RWPE1 (cell line): ENCODE measurements at places on chromosomes 2 and 18.

DNA sequence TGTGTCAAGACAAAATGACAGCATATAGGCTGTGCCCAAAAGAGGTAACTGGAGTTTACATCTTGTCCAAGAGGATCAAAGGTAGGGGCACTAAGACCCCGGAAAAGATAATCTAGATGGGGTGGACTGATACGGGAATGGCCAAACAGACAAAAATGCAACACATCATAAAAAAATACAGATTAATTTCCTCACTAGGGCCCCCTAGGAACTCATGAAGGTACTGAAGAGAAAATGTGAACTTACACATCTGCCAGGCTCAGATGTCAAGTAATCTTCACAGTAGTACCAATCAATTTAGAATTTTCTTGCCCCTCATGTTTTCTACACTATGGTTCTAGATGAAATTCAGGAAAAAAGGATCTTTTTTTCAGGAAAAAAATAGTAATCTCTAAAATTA, 115.6 kb upstream of the REG3A start:
- DNase-seq: no peak

DNA sequence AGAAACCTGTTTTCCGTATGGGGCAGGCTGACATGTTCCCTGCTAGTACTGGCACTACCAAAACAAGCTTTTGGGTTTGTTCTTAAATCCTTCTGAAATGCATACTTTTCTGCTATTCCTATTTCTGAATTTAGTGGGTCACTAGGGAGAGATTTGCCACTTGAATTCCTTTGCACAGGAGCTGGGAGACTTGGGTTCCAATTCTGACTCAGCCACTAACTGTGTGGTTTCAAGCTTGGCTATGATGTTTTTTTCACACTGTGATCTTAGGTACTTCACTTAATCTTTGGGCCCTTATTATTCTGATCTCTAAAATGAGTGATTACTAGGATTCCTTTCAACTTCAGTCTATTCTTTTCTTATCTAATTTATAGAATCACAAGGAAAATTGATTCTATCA, 105.5 kb downstream of the BCL11A start:
- DNase-seq: no peak

- DNase-seq: no peak
Measured at GRCh38 chr2:110106642-110107041, 9.0 kb downstream of the MALL start.

DNA sequence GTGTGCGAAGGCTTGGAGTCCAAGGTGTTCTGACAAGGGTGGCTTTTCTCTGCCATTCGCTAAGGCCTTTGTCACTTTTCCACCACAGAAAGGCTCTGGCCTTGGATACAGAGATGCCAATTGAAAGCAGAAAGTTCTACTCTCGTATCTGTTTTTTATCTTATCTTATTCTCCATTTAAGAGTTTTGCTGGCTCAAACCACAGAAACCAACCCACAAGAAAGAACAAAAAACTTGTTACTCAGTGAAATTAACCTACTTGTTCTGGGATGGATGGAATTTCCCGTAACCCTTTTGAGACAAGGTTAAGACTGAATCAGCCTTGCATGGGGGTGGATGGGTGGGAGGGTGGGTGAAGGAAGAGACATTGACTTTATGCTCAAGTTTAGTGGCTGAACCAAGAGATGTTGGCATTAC, 221.7 kb downstream of the CDH20 start:
- no peak for DNase-seq

DNA sequence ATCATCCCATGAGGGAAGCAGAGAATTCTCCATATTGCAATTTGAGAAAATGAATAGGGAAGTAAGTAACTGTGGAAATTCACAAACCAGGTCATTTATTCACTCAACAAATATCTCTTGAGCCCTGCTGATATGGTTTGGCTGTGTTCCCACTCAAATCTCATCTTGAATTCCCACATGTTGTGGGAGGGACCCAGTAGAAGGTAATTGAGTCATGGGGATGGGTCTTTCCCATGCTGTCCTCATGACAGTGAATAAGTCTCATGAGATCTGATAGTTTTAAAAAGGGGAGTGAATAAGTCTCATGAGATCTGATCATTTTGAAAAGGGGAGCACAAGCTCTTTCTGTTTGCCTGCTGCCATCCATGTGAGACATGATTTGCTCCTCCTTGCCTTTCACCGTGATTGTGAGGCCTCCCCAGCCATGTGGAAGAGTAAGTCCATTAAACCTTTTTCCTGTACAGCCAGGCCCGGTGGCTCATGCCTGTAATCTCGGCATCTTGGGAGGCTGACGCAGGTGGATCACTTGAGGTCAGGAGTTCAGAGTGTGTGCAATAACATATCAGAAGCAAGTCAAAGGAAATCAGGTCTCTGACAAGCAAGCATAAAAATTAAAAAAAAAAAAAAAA, 193.2 kb downstream of the NDUFA10 start:
- DNase-seq: no peak

DNA sequence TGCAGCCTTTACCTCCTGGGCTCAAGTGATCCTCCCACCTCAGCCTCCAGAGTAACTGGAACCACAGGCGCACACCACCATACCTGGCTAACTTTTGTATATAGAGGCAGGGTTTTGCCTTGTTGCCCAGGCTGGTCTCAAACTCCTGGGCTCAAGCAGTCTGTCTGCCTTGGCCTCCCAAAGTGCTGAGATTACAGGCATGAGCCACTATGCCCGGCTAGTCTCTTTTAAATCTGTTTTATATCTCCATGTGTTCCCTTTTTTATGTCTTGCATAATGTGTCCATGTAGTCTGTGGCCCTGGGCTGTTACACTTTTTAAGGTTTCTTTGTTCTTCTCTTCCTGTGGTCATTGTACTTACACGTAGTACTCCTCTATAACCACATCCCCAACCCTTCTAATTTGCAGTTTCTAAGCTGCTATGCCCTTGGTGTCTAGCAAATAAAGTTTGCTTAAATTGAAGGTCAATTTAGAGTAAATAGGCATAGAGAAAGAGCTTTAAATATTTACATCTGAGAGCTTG, 168.2 kb downstream of the MCFD2 start:
- DNase-seq: no peak

DNA sequence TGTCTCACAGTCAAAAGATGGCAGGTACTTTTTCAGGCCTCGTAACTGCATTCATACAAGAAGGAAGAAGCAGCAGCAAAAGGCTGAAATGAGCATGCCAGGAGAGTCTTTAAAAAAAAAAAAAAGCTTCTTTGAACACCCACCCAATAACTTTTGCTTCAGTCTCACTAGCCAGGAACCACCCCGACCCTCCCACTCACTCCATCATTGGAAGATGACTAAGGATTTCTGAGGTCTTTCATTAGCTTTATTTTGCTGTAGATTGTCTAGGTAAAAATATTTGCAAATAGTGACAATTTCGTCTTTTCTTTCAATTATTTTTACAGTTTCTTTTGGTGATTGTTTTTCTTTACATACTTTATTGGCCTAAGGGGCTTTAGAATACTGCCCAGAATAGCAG, 37.9 kb downstream of the RBBP8 start:
- DNase-seq: no peak

DNA sequence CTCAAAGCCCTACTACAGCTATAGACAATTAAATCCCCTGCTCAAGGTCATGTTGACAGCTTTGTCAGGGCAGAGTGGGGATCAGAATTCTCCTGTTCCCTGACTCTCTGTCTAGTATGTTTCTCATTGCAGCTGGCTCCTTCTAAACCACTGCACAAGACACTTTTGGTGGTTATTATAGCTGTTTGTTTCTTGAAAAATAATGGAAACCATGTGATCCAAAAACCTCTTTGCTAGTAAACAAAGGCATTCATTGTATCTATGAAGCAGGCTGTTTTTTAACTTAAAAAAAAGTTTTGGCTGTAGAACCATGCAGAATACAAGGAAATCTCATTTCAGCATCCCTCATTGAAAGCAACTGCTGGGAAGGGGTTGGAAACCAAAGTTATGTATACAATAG, 352.5 kb upstream of the EPHA4 start:
- DNase-seq: no peak

- DNase-seq: no peak
Measured at GRCh38 chr18:54852780-54853675, 24.8 kb downstream of the RAB27B start.

DNA sequence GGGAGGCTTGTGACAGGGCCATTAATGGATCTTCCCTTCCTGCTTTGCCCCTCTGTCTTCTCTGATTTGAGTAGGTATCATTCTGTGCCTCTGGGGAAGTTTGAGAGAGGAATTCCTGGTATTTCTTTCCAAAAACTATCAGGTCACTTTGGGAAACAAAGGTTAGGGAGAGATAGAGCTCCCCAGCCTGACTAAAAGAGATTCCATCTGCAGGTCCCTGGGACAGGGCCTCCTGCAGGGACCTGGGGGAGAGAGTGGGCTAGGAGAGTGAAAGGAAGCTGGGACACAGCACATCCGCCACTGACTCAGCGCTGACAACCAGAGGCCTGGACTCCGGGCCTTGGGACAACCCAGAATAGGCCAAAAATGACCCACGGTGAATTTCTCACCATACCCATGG, 6.4 kb downstream of the GALNT14 start:
- no peak for DNase-seq

DNA sequence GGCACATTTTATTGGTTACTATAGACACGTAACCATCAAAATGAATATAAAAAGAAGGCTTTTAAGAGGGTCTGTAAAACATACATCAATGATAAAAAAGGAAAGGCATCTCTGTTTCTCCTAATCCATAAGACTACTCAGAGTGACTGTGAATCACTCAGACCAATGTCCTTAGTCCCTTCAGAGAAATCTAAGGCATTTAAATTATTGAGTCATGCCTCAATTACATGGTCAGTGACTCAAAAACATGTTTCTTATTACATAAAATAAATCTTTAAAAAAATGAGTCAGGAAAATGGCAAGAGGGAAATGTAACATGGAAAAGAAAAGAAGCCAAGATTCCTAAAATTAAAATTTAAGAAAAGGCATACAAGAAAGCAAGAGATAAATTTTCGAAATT, 146.6 kb downstream of the ERBB4 start:
- DNase-seq: peak; percentile 26

DNA sequence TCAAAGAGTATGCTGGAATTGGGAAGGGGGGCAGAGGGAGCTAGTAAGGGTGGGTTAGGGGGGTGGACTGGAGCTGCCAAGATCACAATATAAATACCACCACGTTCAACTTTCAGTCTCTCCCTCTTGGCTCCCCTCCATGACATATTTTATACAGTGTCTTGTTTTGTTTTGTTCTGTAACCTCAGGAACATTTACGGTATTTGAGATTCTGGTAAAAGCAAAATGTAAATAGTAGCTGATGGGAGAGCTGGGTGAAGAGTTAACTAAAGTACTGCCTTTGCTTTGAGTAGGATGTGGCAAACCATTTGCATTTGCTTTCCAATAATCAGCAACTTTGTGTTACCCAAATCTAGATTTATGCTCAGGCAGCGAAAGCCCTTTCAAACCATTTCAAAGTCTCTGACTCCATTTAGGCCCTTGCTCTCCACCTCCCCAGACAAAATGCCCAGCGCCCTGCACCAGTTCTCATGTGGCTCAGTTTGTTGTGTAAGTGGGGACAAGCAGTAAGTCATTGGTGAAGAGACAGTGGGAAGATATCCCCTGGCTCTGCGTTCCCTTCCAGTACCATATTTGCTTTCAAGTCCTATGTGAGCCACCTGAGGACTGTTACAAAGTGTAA, 17.4 kb downstream of the IRS1 start:
- no peak for DNase-seq

DNA sequence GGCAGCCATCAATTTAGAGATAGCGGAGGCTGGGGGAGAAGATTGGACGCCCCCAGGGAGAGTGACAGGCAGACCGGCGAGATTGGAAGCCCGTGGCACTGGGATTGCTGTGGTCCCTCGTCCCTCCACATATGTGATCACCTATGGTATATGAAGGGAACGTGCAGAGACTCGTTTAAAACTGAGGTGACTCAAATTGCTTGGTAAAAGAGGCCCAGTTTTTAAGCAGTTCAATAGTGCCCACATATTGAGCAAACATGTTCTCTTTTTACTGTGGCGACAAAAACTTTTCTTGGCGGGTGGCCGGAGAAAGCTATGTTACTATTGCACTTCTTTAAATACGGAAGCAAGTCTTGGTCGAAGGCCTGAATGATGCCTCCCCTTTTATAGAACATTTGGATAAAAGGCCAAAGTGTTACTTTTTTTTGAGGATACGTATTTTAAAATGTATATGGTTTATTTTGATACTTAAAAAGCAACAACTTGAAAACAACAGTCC, 9.1 kb downstream of the B3GNT2 start:
- DNase-seq: peak; percentile 12

DNA sequence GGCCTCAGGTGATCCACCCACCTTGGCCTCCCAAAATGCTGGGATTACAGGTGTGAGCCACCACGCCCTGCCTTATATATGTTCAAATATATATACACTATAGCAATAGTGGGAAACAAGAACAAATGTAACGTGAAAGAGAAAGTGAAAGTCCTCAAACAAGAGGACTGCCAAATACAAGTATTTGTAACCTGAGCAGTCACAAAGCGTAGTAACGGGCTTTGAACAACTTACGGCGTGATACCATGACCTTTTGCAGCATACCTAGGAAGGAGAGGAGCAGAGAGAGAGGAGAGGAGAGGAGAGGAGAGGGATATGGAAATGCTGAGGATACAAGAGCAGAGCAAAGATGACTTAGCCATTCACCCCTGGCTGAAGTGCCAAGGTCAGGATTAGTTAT, 113.8 kb upstream of the RGPD4 start:
- no peak for DNase-seq

DNA sequence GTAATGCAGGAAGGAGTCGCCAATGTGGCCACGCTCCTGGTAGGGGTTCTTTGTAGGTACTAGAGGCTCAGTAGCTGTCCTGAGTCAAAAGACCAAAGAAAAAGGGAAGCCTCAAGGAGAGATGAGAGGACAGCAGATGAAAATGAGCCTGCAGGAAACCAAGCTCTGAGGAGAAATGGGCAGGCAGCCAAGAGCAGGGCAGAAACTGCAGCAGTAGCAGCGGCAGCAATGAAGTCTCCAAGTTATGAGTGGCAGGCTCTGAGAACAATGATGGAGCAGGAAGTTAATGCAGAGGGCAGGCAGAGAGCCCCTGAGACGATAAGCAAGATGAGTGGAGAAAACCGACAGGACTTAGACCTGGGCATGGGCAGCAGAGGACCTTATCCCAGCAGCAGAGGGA, 48.2 kb upstream of the TMEM200C start:
- DNase-seq: no peak

DNA sequence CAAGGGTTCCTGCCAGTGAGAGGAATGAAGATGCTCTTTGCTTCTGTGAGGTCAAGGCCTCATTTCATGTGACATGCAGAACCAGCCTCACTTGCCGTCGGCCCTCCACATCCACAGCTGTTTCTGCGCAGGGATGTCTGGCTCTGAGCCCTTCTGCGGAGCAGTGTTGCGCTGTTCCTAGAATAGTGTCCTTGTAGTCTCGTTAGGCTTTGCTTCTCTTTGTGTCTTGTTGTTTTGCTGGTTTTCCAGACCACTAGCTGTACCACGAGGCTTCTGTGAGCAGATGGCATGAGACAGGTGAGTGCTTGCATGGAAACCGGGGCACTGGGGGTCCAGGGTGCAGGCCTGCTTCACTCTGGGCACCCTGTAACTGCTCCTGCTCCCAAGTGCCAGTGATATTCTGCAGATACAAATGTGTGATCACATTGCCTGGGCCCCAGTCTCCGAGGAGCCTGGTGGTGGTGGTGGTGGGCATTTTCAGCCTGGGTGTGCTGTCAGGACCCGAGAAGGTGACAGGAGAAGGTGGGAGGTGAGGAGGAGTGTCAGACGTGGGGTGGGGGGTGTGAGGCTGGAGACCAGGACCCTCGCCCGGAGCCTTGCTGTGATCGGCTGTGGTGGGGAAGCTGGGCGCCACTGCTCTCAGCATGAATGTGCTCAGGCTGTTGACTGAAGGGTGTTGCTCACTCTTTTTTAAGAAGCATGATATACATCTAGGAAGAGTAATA, 34.3 kb downstream of the LDLRAD4 start:
- DNase-seq: no peak
